ENCODE measurements at places on chromosomes 3 and 15.
A peak's percentile ranks its signal among the peaks of the same experiment; 100 is the strongest.

GRCh38 chr15:58454950-58455401 is 23.2 kb downstream of the LIPC start:
- DNase-seq: no peak

DNA sequence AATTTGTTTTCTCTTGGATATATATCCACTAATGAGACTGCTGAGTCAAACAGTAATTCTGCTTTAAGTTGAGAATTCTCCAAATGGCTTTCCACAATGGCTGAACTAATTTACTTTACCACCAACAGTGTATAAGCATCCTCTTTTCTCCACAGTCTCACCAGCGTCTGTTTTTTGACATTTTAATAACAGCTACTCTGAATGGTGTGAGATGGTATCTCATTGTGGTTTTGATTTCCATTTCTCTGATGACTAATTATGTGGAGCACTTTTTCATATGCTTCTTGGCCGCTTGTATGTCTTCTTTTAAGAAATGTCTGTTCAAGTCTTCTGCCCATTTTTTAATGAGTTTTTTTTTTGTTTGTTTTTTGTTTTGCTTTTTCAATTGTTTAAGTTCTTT is 206.2 kb downstream of the CTNNB1 start:
- peak; percentile 73 for DNase-seq

- no peak for DNase-seq
Measured at GRCh38 chr3:107929088-107929487, 161.7 kb downstream of the CD47 start.

- peak; percentile 62 for DNase-seq
Measured at GRCh38 chr3:55893045-55893664, 406.0 kb upstream of the WNT5A start.

DNA sequence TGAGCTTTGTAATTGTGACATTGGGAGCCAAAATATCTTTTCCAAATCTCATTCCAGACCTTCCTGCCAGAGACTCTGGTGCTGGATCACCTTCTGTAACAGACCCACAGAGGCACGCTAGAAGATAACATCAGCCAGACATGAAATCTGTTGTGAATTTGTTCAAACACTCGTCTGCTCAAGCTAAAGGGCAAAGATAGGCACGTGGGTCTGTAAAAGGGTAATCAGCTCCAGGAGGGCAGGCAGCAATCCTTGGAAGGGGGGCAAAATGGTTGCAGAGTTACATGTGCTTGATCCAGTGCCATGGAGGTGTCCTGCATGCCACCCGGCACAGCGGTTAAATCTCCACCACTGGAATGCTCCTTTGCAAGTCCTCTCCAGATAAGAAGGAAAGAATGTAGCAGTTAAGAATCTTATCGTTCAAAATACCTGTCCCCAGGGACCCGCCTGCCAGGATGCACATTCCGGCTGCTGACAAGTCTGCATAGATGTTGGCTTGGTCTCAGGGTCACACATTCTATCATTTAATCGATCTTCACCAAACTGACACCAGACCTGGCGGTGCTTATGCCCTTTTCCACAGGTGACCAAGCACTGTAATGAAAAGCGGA is 74.8 kb downstream of the ADAMTS9 start:
- no peak for DNase-seq

Measured in M059J (cell line).